ENCODE measurements at places on chromosomes 5 and 9. TPM values are rescaled to one million over a fixed set of nuclear protein-coding genes. Genes with fewer than 3 reads are reported as not detected.

- no peaks in the 10 kb centered on the region for H3K4me1 ChIP-seq
- no peak overlapping the region for H3K27ac ChIP-seq
- H3K36me3 ChIP-seq, result no peaks in the 10 kb centered on the region
These were observed 3.7 kb upstream of the PAPPA start for GRCh38 chr9:116149844-116150243.

DNA sequence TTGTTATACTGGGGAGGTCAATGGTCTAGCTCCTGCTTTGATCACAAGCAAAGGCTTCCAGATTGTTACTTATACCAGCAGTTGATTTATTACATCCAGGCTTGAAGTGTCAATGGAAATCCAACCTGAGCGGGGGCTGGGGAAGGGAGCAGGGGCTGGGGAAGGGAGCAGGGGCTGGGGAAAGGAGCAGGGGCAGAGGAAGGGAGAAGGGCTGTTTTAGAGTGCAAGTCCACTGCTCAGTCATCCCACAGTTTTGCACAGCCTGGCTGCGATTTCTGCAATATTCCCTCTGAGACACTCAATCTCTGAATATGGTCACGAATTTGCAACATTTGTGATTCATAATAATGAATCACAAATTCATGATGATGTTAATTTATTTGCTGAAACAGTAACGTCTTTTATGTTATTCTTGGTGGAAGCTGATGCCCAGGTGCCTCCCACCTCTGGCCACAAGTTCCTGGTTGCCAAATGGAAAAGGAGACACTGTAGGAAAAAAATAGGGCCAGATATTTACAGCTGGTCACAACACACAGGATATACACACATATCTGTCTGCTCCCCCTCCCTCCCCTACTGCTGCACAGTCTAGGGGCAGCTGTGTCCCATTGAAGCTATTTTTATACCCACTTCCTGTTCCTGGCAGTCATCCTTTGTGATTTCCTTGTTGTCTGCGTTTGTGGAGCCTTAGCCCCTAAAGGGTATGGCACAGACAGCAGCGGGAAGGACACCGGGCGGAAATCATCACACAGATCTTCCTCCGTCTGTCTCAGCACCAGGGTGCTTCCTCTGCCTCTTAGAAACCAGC lies 325.1 kb downstream of the GADD45G start:
- H3K27ac ChIP-seq, result no peak overlapping the region
- no peak for DNase-seq
- no peaks in the 10 kb centered on the region for H3K4me1 ChIP-seq
- no peak overlapping the region for H3K4me3 ChIP-seq
- H3K36me3 ChIP-seq, result no peaks in the 10 kb centered on the region
- H3K27me3 ChIP-seq, result no peaks in the 10 kb centered on the region

DNA sequence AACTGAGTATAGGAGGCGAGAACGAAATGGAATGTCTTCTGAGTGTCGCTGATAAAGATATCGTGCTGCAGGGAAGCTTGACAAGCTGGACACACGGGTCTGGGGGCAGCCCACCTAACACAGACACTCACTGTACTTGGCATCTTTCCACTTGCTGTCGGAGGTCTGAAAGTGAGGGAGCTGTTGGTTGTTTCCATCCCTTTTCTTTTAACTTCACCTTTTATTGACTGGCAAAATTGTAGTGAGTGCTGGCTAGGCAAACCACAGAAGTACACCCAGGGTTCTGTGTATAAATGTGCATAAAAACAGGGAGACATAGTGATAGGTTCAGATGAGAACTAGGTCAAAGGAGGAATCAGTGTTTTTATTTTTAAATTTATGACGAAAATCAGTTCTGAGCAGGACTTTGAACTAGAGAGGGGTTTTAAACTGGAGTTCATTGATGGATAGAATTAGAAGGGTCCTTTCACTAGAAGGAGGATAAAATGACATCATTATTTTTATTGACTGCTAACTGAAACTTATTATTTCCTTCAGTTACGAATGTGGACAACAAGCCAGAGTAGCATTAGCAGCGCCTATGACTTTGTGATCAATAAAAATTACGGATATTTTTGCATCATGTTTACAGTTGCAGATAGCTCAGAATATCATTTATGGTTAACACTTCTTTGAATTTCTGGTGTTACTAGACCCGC lies 817 bp downstream of the GAPVD1 start:
- H3K27ac ChIP-seq, result peak overlapping the region; percentile 85
- peaks cover 11% of the 10 kb centered on the region for H3K4me1 ChIP-seq
- peak overlapping the region; percentile 91 for H3K4me3 ChIP-seq
- no peaks in the 10 kb centered on the region for H3K27me3 ChIP-seq
- DNase-seq, result no peak
- H3K36me3 ChIP-seq, result peaks cover 3% of the 10 kb centered on the region

Gene PCDHGB2
- 5.3 TPM for total RNA-seq

DNA sequence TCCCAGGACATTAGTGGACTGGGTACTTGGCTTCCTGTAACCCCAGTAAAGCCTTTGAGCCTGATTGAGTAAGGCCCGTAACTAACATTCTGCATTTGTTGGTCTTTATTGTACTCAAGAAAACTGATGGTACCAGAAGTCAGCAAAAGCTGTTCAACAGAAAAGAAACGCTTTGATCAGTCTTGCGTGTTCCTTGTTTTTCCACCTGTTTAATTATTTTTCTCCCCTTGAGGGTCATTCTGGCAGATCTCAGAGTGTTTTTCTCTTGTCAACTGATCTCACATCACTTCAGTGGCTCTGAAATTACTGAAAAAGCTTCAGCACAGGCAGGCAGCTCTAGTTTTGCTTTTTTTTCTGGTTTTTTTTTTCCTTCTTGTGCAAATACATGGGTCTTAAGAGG lies 6.1 kb upstream of the TMEM268 start:
- no peak for DNase-seq
- no peaks in the 10 kb centered on the region for H3K4me1 ChIP-seq
- no peaks in the 10 kb centered on the region for H3K27me3 ChIP-seq
- no peak overlapping the region for H3K4me3 ChIP-seq
- no peak overlapping the region for H3K27ac ChIP-seq

DNA sequence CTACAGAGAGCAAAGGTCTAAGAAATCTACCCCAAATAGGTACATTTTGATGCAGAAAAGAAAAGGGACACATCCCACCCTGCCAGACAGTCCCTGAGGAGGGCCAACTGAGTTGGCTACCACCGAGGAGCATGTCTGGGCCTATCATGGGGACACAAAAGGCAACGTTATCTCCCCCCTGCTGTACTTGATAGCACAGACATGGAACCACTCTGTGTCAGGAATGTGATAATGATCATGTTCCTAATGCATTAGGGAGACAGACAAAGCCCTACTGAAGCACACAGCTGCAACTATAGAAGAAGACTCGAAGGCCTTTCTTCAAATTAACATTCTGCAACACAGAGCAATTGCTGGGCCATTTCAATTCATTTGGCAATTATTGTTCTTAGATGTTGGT lies 84.5 kb downstream of the ENC1 start:
- H3K4me3 ChIP-seq, result no peak overlapping the region
- H3K4me1 ChIP-seq, result no peaks in the 10 kb centered on the region
- DNase-seq, result no peak

Gene ZNF883
- not detected for total RNA-seq

DNA sequence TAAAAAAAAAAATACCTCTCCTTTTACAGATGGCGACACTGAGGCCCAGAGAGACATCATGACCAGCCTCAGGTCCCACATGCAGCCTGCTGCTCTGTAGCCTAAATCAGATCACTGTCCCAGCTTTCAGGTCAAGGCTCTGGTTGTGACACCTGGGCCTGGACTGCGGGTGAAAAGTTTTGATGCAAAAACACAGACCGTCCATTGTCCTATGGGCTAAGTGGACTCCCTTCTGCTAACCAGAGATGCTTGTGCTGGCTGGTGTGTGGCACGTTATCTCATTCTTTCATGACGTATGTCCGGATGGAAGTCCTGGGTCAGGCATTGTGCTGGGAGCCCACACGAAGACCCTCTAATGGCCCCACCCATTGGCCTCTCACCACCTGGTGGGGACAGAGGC lies 7.8 kb downstream of the NEK6 start:
- H3K4me1 ChIP-seq, result peaks cover 81% of the 10 kb centered on the region
- peak overlapping the region; percentile 87 for H3K27ac ChIP-seq
- no peak for DNase-seq
- H3K36me3 ChIP-seq, result no peaks in the 10 kb centered on the region

DNA sequence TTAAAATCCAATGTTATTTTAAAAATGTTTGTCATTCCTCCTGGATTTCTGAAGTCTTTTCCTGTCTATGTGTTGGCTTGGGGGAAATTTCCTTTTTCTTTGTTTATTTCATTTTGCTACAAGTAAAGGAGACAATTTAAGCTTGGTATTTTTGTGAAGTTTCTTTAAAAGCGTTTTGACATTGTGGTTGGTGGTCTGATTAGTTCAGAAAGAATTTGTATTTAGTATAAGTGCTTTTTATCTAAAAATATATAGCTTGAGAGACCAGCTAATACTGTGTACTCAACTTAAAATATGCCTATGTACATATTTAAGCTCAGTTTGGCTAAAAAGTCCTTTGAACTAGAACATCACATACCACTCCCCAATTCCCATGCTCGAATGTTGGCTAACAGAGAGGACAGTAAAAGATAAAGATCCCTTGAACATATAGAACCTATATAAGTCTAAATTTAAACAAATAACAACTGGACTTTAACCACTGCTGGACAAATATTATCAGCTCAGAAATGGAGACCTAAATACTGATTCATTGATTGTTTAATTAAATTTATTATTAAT lies 237.6 kb downstream of the TLE4 start:
- no peak overlapping the region for H3K4me3 ChIP-seq
- H3K4me1 ChIP-seq, result no peaks in the 10 kb centered on the region
- H3K27me3 ChIP-seq, result no peaks in the 10 kb centered on the region
- H3K27ac ChIP-seq, result no peak overlapping the region

GRCh38 chr5:73751254-73751914 lies 125.4 kb downstream of the ARHGEF28 start:
- no peaks in the 10 kb centered on the region for H3K27me3 ChIP-seq
- DNase-seq, result no peak
- peaks cover 9% of the 10 kb centered on the region for H3K4me1 ChIP-seq
- no peaks in the 10 kb centered on the region for H3K36me3 ChIP-seq
- H3K4me3 ChIP-seq, result no peak overlapping the region

Gene BTNL8
- total RNA-seq, result not detected

Gene C9orf85
- 8.0 TPM for total RNA-seq

DNA sequence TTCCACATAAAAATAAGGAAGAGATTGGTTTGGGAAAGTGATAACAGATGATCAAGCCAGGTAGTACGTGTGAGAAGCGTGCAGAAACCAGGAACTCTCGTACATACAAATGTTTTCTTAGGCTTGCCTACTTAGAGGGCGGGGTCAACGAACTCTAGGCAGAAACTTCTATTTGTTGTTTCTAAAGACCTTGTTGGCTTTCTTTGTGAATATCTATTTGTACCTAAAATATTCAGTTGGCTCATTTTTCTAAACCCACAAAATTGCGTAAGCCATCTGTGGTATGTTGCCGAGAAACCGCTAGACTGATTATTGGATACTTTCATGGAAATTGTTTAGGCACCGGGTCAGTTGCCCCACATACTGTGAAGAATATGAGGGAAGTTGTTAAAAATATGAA lies 458.5 kb downstream of the MAT2B start:
- H3K27me3 ChIP-seq, result no peaks in the 10 kb centered on the region
- H3K36me3 ChIP-seq, result no peaks in the 10 kb centered on the region
- no peaks in the 10 kb centered on the region for H3K4me1 ChIP-seq
- H3K4me3 ChIP-seq, result no peak overlapping the region
- no peak overlapping the region for H3K27ac ChIP-seq

DNA sequence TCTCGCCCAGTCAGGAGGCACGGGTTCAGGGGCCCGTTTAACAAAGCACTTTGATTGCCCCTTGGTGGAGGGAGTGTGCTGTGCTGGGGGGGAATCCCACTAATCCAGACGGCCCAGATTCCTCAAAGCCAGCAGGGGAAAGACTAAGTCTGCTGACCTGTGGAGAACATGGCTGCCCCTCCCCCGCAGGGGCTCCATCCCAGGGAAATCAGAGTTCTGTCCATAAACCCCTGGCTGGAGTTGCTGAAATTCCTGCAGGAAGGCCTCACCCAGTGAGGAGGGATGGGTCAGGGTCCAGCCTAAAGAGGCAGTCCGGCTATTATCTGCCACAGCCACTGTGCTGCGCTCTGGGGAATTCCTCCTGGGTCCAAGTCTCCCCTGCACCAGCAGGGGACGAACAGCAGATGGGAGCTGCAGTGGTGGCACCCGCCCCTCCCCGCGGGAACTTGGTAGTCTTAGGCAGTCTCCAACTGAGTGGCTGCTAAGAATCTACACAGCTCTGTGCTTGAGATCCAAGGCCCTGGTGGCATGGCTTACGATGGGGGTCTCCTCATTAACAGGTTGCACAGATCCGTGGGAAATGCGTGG lies 174.0 kb upstream of the DAB2 start:
- DNase-seq, result no peak
- no peak overlapping the region for H3K27ac ChIP-seq
- no peaks in the 10 kb centered on the region for H3K27me3 ChIP-seq
- no peaks in the 10 kb centered on the region for H3K36me3 ChIP-seq

Gene TXNDC8
- total RNA-seq, result not detected

Gene PCDHA4
- total RNA-seq, result 3.1 TPM

DNA sequence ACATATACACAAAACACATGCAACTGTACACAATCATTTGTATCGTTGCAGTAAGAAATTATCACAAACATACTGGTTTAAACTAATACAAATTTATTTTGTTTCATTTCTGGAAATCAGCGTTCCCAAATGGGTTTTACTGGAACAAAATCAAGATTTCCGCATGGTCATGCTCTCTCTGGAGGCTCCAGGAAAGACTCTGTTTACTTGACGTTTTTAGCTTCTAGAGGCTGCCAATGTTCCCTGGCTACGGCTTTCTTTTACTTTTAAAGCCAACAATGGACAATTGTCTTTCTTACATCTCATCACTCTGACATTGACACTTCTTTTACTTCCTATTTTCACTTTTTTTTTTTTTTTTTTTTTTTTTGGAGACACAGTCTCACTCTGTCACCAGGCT lies 793.1 kb downstream of the CDH9 start:
- no peak overlapping the region for H3K4me3 ChIP-seq
- DNase-seq, result no peak
- no peak overlapping the region for H3K27ac ChIP-seq
- no peaks in the 10 kb centered on the region for H3K36me3 ChIP-seq
- H3K27me3 ChIP-seq, result no peaks in the 10 kb centered on the region

Gene TLR4
- total RNA-seq, result 0.33 TPM

DNA sequence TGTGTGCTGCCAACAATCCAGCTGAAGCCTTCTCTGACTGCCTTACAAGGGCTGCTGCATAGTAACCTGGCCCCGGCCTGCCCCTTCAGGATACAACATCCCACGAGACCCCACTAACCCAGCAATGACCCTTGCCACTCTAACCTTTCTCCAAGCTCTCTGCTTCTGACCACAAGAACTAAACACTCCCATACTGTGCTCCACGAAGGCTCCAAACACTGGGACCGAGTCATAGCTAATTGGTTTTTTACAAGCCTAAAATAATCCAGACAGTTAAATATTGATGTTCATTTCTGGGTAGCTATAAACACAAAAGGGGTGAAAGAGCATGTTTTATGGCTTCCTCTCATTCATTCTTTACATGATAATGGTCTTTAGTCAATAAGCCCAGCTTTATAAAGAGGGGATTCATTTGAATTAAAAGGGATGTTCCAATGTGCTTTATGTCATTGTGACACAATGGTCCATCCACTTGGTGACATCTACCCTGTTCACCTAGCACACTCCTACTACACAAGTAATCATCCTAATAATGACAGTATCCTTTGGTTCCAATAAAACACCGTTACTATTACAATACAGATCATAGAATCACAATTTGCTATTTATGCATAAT lies 16.2 kb upstream of the TLE4 start:
- no peaks in the 10 kb centered on the region for H3K27me3 ChIP-seq
- H3K4me3 ChIP-seq, result no peak overlapping the region
- no peak for DNase-seq
- H3K36me3 ChIP-seq, result no peaks in the 10 kb centered on the region
- no peak overlapping the region for H3K27ac ChIP-seq
- H3K4me1 ChIP-seq, result no peaks in the 10 kb centered on the region

All from Panc1 (cell line).